CD4-positive, alpha-beta memory T cell (primary cell): ENCODE measurements at places on chromosomes 4 and X.

- no peak for DNase-seq
These were observed 134.7 kb upstream of the SPANXN4 start for GRCh38 chrX:142891046-142891445.

DNA sequence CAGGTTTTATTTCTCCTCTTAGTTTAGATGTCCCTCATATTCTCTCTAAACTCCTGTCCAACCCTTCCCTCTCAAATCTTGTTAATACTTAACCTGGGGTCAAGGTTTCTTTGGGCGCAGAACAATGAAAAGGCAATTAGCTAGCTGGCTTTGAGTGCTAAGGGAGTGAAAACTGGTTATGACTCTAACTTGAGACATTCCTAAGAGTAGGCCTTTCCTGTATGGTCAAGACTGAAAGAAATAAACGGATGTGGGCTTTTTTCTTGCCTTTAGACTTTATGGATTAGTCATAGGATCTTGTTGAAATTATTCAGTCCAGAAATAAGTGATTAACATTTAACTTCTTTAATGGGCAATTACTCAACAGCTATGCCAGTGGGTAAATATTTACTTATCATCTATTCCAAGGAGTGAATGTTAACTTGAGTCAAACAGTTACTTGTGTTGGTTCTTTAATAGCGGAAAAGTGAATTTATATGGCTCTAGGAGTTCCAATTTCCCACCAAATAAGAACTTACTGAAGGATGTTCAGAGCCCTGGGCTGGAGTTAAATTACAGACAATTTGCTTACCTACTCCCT is 141.7 kb upstream of the SCML1 start:
- no peak for DNase-seq

- DNase-seq, result no peak
These were observed 48.4 kb upstream of the RPS6KA3 start for GRCh38 chrX:20315140-20315539.

- DNase-seq, result no peak
These were observed 16.3 kb downstream of the PROM1 start for GRCh38 chr4:16067515-16067914.

GRCh38 chr4:3451956-3452355 is 10.2 kb downstream of the HGFAC start:
- no peak for DNase-seq

GRCh38 chr4:185689407-185689806 is 122.6 kb downstream of the SORBS2 start:
- no peak for DNase-seq

DNA sequence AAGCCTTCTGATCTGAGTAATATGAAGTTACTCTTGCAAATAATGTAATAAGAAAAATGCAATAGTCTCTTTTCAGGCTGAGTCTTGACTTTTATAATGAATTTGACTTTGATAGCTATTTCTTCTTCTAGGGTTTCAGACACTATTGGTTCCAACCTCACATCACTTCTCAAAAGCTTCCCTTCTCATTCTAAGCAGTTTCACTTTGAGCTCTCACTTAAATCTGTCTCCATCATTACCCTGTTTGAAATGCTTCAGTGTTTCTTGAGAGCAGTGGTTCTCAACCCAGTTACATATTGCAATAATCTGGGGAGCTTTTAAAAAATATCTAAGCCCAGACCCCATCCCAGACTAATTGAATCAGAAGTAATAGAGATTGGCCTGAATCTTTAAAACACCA is 40.5 kb upstream of the BMP2K start:
- no peak for DNase-seq

- DNase-seq, result no peak
These were observed 2614.2 kb downstream of the PCDH7 start for GRCh38 chr4:33334416-33334815.
